ENCODE measurements at places on chromosomes 7 and 10. TPM values are rescaled to one million over a fixed set of nuclear protein-coding genes. Genes with fewer than 3 reads are reported as not detected.

GRCh38 chr10:119022846-119023552 lies 6.5 kb upstream of the NANOS1 start:
- no peaks in the 10 kb centered on the region for H3K4me1 ChIP-seq
- H3K27me3 ChIP-seq, result no peaks in the 10 kb centered on the region
- H3K36me3 ChIP-seq, result no peaks in the 10 kb centered on the region
- no peak for DNase-seq

- no peak overlapping the region for H3K27ac ChIP-seq
- H3K27me3 ChIP-seq, result no peaks in the 10 kb centered on the region
- no peak overlapping the region for H3K4me3 ChIP-seq
- H3K4me1 ChIP-seq, result no peaks in the 10 kb centered on the region
These were observed 4.3 kb downstream of the GPR22 start for GRCh38 chr7:107474104-107474521.

DNA sequence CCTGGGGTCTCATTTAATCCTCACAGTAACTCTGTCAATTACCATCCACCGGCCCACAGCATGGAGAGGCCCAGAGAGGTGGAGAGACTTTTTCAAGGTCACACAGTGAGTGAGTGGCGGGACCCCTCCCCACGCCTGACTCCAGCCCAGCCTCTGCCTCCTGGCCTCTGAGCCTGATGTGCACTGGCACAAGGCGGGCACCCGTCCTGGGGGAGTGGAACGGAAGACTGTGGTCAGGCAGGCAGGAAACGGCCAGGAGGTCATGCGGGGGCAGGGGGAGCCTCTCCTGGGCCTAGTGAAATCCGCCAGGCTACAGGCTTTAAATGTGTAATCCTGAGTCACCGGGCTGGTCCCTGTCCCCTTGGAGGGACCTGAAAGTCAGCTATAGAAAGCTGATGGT lies 32.2 kb downstream of the ZCCHC24 start:
- H3K4me1 ChIP-seq, result no peaks in the 10 kb centered on the region
- no peaks in the 10 kb centered on the region for H3K27me3 ChIP-seq
- DNase-seq, result no peak
- no peaks in the 10 kb centered on the region for H3K36me3 ChIP-seq
- H3K27ac ChIP-seq, result no peak overlapping the region
- H3K4me3 ChIP-seq, result no peak overlapping the region

GRCh38 chr7:81534996-81535395 lies 234.9 kb downstream of the HGF start:
- no peaks in the 10 kb centered on the region for H3K4me1 ChIP-seq
- no peak overlapping the region for H3K27ac ChIP-seq
- DNase-seq, result no peak
- H3K4me3 ChIP-seq, result no peak overlapping the region
- no peaks in the 10 kb centered on the region for H3K27me3 ChIP-seq
- no peaks in the 10 kb centered on the region for H3K36me3 ChIP-seq

Gene ATG9B
- 0.96 TPM for total RNA-seq

Gene ZMIZ1
- total RNA-seq, result 35.8 TPM

Gene CFAP70
- total RNA-seq, result 0.06 TPM

Gene PRPS1L1
- total RNA-seq, result not detected

Gene CHRM2
- total RNA-seq, result 4.6 TPM

Measured in A673 (cell line).